RPMI7951 (cell line): ENCODE measurements at places on chromosomes 1 and 21. TPM values are rescaled to one million over a fixed set of nuclear protein-coding genes. Genes with fewer than 3 reads are reported as not detected.

Gene S100A2
- 9.0 and 11.2 TPM in 2 replicates for total RNA-seq

Gene PADI1
- total RNA-seq, result 1.9 and 2.4 TPM in 2 replicates

Gene ITGB2
- not detected in 2 replicates for total RNA-seq

Gene S100A7A
- not detected in 2 replicates for total RNA-seq

Gene CRNN
- total RNA-seq, result not detected in 2 replicates

Gene OR10Z1
- total RNA-seq, result not detected in 2 replicates

Gene REG4
- not detected in 2 replicates for total RNA-seq

Gene CA6
- total RNA-seq, result not detected in 2 replicates

Gene NECAP2
- total RNA-seq, result 88.9 and 102 TPM in 2 replicates

Gene AIRE
- 0.10 TPM in 1 of 2 replicates, not detected in the other for total RNA-seq
